Right ventricle myocardium superior (tissue), 1 donor: ENCODE measurements at places on chromosomes 12 and 14. TPM values are rescaled to one million over a fixed set of nuclear protein-coding genes. Genes with fewer than 3 reads are reported as not detected.

DNA sequence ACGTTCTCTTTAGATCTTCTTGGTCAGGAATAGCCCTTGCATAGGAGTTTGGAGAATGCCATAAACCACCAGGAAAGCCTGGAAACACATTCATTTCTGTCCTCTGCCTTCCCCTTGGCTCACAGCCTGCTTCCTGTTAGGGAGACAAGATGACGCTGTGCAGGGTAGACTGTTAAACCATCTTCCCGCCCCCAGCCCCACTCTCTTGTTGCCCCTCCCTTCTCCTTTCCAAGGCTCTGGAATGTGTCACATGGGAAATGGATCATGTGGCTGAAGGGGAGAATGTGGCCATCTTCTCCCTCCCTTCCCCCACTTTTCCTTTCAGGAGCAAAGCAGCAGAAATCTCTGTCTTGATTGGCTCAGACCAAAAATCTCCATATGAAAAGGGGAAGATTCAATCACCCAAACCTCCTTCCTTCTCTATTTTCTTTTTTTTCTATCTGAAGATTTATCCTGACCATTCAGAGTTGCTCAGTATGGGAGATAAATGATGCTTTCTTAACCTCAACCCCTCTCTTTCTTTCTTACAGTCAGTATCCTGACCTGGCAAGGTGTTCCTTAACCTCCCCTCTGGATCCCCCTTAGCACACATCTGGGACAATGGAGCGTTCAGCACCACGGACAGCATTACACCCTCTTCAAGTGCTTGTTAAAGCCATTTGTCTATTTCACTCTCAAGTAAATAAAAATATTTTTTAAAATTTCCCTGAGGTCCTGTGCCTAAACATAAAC lies 11.4 kb downstream of the GPR19 start:
- DNase-seq = no peak

DNA sequence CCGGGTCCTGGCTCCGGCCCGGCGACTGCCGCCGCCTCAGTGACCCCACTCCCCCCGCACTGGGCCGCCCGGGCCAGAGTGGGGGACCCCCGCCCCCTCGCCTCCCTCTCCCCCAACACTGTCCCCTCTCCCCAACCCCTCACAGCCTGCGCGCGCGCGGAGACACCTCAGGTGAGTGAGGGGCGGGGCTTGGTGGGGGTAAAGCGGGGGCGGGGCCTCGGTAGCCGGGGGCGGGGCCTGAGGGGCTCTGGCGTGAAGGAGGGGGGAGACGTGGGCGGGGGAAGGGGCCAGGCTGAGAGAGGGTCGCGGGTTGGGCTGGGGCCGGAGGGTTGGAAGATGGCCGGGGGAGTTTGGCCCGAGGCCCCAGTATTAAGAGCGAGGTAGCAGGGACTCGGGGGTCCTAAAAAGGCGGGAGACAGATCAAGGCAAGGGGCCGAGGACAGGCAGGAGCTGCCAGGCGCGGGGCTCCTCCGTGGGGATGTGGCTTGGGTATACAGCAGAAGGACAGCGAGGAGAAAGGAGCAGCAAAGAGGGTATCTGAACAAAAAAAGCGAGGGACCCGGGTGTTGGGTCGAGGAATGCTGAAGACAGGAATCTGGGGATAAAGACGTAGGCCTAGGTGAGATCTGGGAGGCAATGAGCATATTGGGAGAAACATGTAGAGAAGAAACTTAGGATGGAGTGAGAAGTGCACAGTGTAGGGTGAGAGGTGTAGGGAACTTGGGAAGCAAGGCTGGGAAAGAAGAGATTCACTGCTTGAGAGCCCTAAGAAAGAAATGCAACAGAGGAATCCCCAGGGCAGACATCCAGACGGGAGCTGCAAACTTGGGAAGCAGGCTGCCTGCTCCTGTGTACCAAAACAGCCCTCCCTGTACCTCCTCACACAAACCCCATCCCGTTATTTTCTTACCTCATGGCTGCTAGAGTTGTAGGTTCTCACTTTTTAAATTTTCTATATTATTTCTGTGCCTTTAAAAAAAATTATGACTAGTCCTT lies 10.8 kb downstream of the SUOX start:
- DNase-seq = peak; percentile 71

DNA sequence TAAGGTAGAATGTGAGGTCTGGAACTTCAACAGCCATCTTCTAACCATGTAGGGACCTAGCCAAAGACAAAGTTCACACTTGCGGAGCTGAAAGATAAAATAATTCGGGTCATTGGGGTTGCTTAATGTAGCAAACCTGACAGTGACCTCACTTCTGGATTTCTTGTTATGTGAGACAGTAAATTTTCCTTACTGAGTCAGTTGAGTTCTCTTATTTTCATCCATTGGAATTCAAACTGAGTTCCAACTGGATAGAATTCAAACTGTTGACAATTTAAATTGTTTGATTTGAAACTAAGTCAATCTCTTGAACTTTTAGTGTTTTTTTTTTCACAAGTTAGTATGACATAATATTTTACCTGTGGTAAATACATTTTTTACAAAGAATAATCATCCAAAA lies 406.5 kb downstream of the ADAMTS20 start:
- DNase-seq = no peak

- no peak for DNase-seq
Measured at GRCh38 chr12:84950971-84951546, 38.5 kb upstream of the SLC6A15 start.

- DNase-seq = no peak
Measured at GRCh38 chr12:68497107-68497506, 113.6 kb upstream of the RAP1B start.

- DNase-seq = no peak
Measured at GRCh38 chr12:91746976-91747375, 398.7 kb downstream of the BTG1 start.

- no peak for DNase-seq
Measured at GRCh38 chr12:69331909-69332684, 16.1 kb upstream of the LYZ start.

- DNase-seq = no peak
Measured at GRCh38 chr12:25263594-25263993, 12.9 kb upstream of the KRAS start.

- peak; percentile 87 for DNase-seq
Measured at GRCh38 chr14:25049568-25050268, at the start of gene STXBP6. TSS of gene STXBP6 (minus strand) at chr14:25050147. CDS start at chr14:24974818, 75,329 bp downstream.

- no peak for DNase-seq
Measured at GRCh38 chr14:78131616-78132015, 38.6 kb upstream of the NRXN3 start.

DNA sequence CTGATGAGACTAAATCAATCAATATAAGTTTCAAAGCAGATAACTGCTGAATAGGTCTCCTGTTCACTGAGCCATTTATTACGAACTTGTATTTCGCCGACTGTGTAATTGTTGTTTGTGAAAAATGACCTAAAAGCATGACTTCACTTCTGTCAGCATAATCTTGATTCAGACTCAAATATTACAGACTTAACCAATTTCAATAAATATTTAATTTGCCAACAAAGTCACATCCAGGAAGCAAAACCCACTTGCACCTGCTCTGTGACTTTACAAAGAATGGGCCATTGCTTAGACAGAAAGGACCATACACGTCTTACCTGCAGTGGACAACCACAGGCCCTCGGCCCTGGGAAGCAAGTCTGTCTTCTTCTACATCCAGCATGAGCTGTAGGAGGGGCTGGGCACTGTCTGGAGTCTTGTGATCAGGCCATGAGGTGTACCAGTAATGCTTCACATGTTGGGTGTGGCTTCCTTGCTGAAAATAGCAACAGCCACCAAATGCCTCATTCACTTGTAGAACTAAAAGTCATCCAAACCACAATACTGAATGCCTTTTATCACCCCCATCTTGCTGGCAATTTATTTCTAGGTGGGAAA lies 23.5 kb upstream of the PTPRB start:
- peak; percentile 42 for DNase-seq

Gene RNASE1
- total RNA-seq = 317 TPM

Gene TTC9
- total RNA-seq = 0.91 TPM

Gene TTC6
- not detected for total RNA-seq

GRCh38 chr12:90896821-90897220 lies 58.2 kb downstream of the CCER1 start:
- no peak for DNase-seq

Gene RFX4
- total RNA-seq = not detected

GRCh38 chr14:20427231-20428009 lies 8.5 kb downstream of the KLHL33 start:
- DNase-seq = no peak

- DNase-seq = peak; percentile 84
Measured at GRCh38 chr12:111757361-111758119, 9.2 kb upstream of the ALDH2 start.

DNA sequence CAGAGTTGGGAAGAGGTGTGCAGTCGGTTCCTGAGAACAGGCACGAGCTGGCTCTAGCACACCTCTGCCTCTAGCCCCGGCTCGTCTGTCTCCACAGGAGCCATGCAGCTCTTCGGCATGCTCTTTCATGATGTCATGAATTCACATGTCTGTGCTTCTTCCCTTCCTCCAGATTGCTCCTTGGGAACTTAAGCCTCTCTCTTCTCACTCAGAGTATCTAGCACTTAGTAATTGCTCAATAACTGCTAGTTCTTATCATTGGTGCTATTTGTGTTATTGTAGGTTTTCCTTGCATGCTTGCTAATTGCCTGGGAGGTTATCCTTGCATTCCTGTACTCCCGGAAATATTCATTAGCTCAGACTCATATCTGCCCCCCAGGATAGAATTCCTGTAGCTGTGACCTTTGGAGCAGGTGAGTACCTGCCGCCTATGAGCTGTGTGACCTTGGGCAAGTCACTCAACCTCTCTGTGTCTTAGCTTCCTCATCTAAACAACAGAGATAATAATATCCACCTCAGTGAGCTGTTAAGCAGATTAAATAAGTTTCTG lies 19.5 kb downstream of the FAM181A start:
- DNase-seq = no peak

- DNase-seq = no peak
Measured at GRCh38 chr12:92779902-92780301, 77.1 kb downstream of the PLEKHG7 start.

- no peak for DNase-seq
Measured at GRCh38 chr12:14654416-14654815, 42.0 kb downstream of the GUCY2C start.

DNA sequence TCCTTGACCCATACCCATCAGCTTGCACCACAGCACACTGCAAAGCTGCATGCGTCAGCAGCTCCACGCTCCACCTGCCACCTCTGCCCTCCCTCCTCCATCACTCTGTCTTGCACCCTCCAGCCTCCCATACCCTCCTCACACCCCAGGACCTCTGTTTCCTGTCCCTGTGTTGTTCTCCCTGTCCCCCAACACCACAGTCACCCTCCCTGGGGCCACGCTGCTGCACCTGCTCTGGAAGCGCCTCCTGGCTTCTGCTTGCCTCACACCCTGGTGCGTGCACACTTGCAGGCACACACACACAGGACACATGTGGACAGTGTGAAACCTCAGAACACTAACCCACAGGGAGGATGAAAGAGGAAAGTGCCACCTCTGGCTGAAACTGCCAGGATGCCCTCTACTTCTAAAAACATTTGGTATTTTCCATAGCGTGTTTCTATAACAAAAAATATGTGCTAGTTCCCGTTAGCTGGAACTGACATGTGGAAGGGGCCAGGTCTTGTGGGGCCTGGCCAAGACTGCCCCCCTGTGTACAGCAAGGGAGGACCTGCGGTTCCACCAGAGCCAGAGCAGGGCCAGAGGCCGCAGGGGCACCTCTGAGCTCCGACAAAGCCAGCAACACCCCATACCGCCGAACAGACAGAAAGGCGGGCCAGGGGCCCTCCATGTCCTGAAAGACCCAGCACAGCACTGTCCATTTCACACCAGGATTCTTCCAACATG lies 10.0 kb downstream of the BRF1 start:
- no peak for DNase-seq

GRCh38 chr12:121806546-121807423 lies 3.0 kb downstream of the SETD1B start:
- no peak for DNase-seq

DNA sequence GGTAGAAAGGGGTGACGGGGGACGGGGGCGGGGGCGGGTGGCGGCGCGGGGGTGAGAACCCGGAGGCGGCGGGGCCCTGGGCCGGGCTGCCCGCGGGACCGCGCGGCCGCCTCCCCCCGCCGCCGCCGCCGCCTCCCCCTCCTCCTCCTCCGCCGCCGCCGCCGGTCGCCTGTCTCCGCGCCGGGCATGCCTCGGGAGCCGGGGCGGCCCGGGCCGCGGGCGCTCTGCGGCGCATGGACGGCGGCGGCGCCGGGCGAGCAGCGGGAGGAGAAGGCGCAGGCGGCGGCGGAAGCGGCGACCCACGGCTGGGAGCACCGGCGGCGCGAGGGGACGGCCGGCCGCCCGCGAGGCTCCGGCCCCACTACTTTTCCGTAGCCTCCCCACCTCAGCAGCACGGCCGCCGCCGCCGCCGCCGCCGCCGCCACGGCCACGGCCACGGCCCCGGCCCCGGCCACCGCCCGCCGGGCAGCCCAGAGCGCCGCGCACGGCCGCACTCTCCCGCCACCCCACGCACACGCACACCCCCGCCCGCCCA lies at the start of gene NPAS3:
Gene NPAS3 (plus strand): TSS at position 161 of the 535 bp plus-strand sequence.
- DNase-seq = peak; percentile 42

Gene SLC7A8
- total RNA-seq = 11.6 TPM

Gene NAA30
- total RNA-seq = 27.8 TPM

GRCh38 chr14:59036134-59036533 lies 152.3 kb upstream of the DAAM1 start:
- DNase-seq = no peak

- DNase-seq = no peak
Measured at GRCh38 chr12:122030424-122031035, 8.8 kb downstream of the BCL7A start.

GRCh38 chr14:64704743-64705380 lies 638 bp downstream of the PLEKHG3 start:
- DNase-seq = peak; percentile 70

- no peak for DNase-seq
Measured at GRCh38 chr12:53062977-53063707, 13.3 kb downstream of the TNS2 start.

Gene NPFF
- total RNA-seq = not detected

Gene CCDC198
- not detected for total RNA-seq

DNA sequence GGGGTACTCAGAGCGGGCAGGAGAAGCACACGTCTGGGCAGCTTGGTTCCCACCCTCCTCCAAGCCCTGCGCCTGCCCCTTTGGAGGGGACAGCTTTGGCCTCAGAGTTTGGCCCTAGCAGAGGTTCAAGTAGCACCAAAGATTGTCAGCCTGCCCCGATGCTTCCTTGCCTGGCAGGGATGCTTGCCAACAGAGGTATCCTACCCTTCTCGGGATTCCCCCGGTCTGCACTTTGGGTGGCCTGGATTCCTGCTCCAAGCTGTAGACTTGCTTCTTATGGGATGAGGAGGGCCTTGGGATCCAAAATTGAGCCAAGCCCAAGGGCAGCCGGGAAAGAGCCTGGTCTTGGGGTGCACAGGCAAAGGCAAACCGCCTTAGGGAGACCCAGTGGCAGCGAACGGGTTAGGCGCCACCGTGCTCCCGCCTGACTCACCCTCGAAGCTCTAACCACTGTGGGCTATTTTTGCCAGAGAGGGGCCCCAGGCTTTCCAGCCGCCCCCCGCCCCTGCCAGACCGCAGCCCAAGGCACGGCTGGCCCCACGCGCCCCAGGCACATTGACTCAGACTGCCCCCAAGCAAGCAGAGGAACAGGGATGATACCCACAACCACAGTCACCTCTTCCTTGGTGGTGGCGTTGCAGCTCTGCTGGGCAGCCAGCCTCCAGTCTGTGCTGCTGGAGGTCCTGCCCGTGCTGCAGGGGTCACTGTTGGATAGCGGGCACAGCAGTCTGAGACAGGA lies 847 bp upstream of the WNT10B start:
- DNase-seq = no peak

Gene ACYP1
- 11.9 TPM for total RNA-seq
